NCI-H524 (cell line): ENCODE measurements at places on chromosomes 5 and 9.
A peak's percentile ranks its signal among the peaks of the same experiment; 100 is the strongest.

DNA sequence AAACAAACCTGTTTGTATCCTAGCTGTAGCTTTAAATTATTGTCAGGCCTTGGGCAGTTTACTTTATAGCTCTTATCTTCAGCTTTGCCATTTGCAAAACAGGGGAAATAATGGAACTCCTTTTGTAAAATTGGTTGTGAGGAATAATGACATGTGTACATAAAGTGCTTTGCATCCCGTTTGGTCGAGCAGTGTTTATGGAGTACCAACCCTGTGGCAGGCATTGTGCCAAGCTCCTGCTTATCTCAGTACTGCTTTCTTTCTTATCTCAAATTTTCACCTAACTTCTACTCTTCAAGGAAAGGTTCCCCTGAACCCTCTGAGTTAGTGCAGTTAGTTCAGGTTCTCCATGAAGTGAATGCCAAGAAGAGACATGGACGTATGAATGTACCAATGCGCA, 9.4 kb upstream of the TENT2 start:
- DNase-seq = no peak

- DNase-seq = no peak
Observed at GRCh38 chr9:69056191-69056815, 20.8 kb downstream of the FXN start.

DNA sequence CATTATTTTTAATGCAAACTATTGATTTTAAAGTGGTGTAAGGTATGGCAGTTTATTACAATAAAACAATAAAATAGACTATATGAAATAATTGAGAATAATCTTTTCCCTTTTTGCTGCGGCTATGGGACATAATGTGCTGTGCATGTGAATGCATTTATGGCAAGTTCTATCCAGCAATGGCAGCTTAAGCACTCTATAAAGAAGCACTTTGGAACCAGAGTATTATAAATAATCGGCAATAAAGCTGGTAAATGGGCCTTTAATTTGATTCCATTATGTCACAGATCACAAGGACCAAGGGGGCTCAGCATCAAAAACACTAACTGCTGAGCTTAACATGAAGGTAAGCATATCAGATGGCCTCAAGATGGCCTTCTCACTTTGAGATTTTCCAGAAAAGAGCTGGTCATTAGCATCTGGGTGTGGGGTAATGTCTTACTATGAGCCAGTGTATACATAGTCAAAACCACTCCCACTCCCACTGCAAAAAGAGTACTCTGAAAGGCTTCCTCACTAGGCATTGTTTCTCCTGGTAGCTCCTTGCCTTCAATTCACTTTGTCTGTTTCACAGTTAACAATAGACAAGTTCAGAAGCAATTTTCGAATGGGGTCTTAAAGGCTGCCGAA, 97.1 kb upstream of the ASTN2 start:
- DNase-seq = no peak

- DNase-seq = peak; percentile 89
Observed at GRCh38 chr5:12292610-12293204, 388.5 kb upstream of the CTNND2 start.

DNA sequence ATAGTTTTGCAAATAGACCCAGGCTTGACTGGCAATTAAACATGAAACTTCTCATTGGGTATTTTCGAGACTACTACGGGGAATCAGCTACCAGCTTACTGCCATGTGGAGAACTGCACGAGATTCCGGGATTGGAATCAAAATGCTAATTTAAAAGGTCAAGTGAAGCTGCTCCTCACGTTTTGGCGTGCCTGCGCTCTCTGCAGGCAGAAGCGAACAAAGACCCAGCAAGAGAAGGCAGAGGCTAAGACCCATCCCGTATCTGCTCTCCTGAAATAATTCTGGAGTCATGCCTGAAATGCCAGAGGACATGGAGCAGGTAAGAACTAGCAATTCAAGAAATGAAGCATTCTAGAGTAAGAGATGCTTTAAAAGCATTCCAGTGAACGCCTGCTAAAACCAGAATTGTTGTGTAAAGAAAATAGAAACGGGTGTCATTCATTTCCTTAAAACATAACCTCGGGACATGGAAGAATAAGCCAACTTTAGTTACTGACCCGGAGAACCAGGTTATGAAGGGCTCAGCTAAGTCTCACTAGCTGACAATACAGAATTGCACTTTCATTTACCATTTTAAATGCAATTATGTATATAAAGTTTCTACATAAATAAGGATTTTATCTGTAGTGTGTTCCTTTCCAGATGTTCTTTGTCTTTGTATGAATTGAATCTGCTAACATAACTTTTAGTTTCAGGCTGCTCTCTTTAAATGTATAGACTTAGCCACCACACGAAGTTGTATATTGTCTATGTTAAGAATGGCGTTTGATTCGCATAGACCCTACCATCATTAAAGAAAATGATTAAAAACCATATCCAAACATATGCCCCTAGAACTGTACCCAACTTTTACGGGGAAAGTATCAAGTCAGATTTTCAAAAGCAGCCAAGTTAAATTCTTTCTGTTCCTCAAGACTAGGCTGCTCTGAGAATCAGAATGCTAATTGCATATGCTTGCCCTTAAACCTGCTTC, 2.0 kb upstream of the MAT2B start:
- DNase-seq = no peak

- DNase-seq = no peak
Observed at GRCh38 chr9:14006386-14007187, 307.4 kb downstream of the NFIB start.

DNA sequence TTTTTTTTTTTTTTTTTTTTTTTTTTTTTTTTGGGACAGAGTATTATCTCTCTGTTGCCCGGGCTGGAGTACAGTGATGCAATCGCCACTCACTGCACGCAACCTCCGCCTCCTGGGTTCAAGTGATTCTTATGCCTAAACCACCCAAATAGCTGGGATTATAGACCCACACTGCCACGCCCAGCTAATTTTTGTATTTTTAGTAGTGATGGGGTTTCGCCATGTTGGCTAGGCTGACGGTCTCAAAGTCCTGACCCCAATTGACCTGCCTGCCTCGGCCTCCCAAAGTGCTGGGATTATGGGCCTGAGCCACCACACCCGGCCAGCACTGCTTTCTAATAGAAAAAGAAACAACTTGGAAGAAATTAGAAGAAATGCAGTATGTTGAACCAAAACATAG, 39.2 kb downstream of the TTC1 start:
- DNase-seq = no peak

- DNase-seq = no peak
Observed at GRCh38 chr9:125816321-125816720, 69.1 kb downstream of the PBX3 start.

- DNase-seq = no peak
Observed at GRCh38 chr5:170475294-170476000, 28.4 kb upstream of the KCNIP1 start.

- no peak for DNase-seq
Observed at GRCh38 chr5:78541086-78541654, 107.4 kb downstream of the LHFPL2 start.

GRCh38 chr5:151237685-151238084, 13.8 kb upstream of the CCDC69 start:
- no peak for DNase-seq

- no peak for DNase-seq
Observed at GRCh38 chr9:121282277-121283079, 14.5 kb downstream of the GSN start.

DNA sequence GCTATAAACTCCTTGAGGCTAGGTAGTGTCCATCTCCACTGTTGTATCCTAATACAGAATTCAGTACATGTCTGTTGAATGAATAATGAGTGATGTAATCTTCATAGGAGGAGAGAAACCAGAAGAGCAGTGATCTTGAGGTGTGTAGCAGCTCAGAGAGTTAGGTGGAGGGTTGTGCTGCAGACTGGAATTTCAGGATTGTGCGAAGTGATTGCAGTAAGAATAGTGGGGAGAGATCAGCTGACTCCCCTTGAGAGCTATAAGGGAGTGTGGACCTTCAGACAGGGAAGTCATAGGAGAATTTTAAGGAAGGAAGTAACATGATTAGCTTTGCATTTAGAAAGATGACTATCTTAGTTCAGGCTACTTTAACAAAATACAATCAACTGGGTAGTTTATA, 4.4 kb downstream of the SNX24 start:
- DNase-seq = no peak

DNA sequence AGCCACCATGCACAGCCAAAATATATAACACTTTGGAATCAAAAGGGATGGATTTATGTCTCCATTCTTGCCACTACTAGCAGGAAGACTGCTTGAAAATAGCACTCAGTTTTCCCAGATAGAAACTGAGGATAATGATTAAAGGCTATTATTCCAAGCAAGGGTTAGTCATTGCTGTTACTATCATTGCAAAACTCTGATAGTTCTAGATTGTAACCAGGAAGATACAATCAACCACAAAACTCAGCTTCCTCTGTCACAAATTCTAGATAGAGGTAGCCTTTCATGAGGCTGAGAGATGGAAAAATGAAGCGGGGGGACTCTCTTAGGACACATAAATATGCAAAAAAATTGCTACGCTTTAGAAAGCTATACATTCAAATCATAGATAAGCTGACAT, 3.1 kb downstream of the ANXA1 start:
- no peak for DNase-seq

DNA sequence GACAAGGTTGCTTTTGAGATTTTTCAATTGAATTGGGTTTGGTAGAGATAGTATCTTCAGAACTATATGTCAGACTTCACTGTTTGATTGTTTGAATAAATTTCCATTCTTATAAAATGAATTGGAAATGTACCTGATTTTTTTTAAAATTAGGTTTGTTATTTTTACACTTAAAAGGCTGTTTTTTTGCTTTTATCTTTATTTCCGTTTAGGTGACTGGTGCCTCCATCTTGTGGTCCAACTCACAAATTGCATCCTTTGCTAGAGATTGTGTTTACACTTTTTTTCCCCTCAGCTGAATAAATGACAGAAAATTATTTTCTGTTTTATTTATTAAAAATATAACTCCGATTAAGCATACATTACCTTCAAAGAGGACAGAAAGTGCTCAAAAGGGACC, 15.6 kb downstream of the NDUFAF2 start:
- DNase-seq = no peak

GRCh38 chr9:10612641-10613398, at the start of gene PTPRD:
Gene PTPRD (minus strand): TSS chr9:10613002.
- DNase-seq = peak; percentile 48

GRCh38 chr9:5617749-5618148, 11.2 kb upstream of the RIC1 start:
- DNase-seq = no peak

DNA sequence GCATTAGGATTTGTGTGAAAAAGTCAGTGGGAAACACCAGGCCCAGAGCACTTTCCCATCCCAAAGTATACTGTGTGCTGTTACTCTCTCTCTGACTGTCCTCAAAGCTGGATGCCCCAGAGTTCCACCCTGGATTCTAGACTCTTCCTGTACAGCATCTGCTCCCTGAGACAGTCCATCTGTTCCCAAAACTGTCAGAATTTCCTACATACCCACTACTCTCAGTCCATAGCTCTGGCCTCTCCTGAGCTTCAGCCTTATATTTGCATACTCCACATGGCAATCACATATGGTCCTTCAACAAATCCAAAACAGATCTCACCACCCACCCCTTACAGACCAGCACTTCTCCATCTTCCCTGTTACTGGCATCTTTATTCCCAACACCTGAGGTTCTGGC, 9.5 kb downstream of the ELP1 start:
- DNase-seq = peak; percentile 82
